ENCODE measurements at places on chromosomes 11 and 22.

DNA sequence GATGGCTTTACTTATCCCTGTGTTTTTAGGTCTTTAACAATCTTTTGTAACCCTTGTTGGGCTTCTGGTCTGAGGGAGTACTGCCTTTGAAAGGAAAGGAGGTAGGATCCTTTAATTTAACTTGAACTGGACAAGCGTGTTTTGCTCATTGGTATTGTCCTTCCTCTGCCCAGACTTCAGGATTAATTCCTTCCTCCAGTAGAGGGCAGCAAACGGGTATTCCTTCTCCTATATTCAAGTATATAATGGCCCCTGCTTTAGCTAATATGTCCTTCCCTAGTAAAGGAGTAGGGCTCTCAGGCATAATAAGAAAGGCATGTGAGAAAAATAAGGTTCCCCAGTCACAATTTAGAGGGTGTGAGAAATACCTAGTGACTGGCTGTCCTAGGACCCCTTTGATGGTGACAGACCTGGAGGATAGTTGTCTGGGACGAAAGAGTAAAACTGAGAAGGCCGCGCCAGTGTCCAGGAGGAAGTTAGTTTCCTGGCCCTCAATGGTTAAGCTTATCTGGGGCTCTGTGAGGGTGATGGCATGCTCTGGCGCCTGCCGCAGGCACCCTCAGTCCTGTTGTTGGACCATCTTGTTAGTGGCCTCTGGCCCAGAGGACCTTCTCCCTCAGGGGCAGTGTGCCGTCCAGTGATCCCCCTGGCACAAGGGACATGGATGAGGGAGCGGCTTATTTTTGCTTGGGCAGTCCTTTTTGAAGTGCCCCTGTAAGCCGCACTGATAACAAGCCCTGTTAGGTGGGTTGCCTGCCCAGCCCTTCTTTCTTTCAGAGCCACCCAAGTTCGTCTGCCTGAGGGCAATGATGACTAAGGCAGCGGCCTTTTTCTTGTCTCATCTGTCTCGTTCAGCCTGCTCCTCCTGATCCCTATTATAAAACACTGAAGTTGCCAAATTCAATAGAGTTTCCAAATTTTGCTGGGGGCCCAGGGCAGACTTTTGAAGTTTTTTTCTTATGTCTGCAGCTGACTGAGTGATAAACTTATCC, 51.8 kb downstream of the C11orf71 start:
- DNase-seq, result no peak

GRCh38 chr22:48105259-48105658, 1342.8 kb downstream of the TBC1D22A start:
- no peak for DNase-seq

DNA sequence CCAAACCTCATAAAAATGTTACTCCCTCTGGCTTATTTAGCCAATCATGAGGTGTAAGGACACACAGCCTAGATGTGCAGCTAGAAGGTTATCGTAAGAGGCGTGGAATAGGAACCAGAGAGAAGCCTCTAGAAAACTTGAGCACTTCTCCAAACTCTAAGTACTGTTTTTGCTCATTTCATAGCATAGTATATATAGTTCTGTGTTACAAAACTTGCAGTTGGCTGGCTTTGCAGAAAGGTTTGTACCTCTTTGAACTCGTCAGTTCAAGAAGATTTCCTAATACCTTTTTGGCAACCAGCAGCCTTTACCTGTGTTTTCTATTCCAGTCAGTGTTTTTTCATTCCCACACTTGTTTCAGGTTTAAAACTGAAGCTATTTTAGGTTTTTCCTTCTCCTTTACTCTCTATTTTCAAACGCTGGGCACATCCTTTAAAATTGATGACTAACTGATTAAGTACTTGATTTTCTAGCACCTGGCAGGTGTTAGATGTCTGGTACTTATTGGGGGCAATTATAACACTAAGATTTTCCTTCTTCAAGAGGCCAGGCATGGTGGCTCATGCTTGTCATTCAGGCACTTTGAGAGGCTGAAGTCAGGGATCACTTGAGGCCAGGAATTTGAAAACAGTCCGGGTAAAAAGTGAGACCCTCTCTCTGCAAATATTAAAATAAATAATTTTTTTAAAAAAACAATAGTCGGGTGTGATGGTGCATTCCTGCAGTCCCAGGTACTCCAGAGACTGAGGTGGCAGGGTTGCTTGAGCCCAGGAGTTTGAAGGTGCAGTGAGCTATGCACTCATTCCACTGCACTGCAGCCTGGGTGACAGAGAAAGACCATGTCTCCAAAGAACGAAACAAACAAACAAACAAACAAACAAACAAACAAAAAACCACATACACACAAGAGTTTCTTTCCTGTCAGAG, 125.2 kb downstream of the LRRC4C start:
- DNase-seq, result no peak

GRCh38 chr11:62665599-62666258, 617 bp downstream of the CSKMT start:
- no peak for DNase-seq

GRCh38 chr11:115334932-115335788, 169.1 kb downstream of the CADM1 start:
- DNase-seq, result no peak

- no peak for DNase-seq
Observed at GRCh38 chr11:66636411-66636810, 2.1 kb upstream of the RBM4 start.

DNA sequence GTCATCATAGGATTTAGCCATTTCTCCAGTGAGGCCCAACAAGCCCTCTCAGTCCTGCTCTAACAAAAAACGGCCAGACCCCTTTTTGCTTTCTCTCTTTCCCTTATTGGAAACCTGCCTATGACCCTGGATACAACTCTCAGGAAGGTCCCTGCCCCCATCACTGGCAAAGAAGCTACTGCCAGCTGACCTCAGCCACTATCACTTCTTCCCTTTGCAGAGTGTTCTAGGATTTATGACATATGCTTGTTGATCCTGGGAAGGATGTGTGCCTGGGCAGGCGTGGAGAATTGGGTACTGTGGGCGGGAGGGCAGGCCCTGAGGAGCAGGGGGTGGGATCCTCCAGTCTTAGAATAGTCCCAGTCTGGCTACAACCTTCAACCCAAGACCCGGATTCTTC, 7.5 kb downstream of the PGAP2 start:
- DNase-seq, result no peak
